ENCODE measurements at places on chromosomes 11 and 22.

- DNase-seq, result no peak
Observed at GRCh38 chr22:45870011-45870410, 107.0 kb downstream of the WNT7B start.

GRCh38 chr22:49439373-49439772 is 388.3 kb downstream of the BRD1 start:
- DNase-seq, result no peak

DNA sequence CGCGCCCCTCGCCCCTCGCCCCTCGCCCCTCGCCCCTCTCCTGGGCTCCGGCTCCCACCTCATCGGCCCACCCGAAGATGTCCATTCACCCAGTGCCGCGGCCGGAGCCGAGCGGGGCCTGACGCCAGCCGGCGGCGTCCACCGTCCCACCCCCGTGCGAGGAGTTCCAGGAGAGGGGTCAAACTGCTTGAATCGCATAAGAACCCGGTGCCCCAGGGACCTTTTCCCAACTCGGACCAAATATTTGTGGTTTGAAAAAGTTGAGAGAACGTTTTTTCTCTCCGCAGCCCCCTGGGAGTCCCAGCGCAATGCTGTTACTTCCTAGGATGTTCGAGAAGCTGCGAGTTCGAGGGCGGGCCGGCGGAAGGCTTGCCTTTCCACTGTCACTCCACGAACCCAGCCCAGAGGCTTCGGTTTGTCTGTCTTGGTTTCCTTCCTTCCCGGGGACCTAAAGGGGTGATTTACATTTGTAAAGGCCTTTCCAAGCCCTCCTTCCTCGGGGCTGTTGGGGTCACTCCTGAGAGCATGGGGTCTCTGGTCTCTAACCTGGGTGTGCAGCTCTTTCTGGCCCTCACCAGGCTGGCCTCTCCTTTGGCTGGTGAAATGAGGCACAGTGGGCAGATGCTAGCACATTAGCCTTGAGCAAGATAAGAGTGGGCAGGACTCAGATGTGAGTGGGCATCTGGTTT is 38.0 kb downstream of the ETS1 start:
- DNase-seq, result no peak

GRCh38 chr11:104136861-104137260 is 27.1 kb downstream of the PDGFD start:
- no peak for DNase-seq

DNA sequence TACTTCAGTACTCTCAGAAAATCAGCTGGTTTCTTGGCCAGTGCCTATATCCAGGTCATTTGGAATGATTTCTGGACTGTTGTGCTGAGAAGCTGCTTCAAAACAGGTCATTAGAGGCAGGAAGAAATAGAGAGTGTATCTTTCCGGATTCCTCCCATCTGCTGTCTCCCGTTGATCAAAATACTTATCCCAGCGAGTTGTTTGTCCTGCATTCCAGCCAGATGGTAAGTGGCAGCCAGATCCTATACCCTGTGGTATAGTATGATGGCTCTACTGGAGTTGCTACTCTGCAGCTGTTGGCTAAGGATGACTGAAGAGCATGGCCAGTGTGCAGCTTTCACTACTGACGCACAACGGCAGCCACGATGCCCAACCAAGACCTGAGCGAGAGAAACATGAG is 560.9 kb upstream of the ANO5 start:
- DNase-seq, result no peak

DNA sequence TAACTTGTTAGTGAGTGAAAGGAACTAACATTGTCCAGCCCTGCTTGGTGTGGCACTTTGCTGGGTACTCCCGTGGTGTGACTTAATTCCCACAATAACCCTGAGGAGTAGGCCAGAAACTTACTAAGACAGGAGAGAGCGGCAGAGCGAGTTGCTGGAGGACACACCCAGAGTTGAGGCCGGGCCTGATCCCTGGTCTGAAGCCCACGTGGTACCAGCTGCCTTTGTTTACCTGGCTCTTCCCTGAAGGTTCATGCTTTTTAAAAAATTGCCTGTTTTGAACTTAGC is 594 bp downstream of the MPST start:
- DNase-seq, result no peak

GRCh38 chr22:42945027-42945426 is 69.9 kb downstream of the PACSIN2 start:
- DNase-seq, result no peak

- no peak for DNase-seq
Observed at GRCh38 chr11:92752122-92752521, 217.3 kb upstream of the MTNR1B start.

DNA sequence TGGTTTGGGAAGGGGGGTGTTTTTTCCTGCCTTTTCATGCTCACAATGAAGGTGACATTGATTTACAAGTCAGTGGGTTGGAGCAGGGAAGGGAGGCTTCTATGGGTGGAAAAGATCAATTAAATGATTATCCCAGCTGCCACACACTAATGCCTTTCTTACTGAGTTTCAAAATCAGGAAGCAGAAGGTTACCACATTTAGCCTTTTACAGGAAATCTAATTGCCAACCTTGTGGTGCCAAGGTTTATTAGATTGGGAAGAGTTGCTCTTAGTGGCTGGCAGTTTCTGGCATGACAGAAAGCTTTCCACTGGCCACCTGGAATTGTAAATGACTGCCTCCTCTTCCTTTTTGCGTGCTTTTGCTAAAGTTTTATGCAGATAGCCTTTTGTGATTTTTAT is 98.7 kb downstream of the NAV2 start:
- no peak for DNase-seq

DNA sequence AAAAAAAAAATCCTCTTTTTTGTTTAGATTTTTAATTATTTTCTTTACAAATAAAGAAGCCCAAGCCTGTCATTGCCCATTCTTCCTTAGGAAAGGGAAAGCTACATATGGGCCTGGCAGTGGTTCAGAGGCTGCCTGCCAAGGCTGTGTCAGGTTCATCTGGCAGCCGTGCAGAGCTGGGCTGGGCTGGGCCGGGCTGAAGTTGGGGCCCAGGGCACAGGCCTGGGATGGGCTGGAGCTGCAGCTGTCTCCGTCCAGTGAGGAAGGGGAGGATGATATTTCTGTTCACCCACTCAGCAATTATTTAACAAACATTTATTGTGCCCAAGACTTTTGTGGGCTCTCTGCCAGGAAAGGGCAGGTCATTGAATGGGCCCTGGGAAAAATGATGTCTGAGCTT is 4.6 kb downstream of the PRR5L start:
- no peak for DNase-seq

GRCh38 chr11:115504276-115505158 is at the start of gene CADM1:
CADM1 (minus strand) TSS chr11:115504415.
- peak; percentile 96 for DNase-seq

- peak; percentile 66 for DNase-seq
Observed at GRCh38 chr22:42296381-42296853, 26.0 kb upstream of the TCF20 start.

DNA sequence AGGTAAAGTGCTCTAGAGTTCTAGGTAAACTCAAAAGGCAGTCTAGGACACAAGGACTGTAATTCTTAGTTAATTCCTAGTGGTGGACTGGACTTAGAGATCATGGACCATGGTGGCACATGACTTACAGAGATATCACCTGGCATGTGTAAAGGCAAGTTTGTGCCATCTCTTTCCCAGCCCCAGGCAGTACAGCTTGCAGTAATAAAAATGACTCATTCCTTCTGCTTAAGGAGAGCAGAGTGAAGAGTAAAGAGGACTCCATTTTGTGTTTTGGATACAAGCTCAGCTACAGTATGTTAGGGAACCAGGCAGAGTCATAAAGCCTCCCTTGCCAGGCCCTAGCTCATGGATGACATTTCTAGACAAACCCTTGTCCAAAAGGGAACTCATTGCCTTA is 629.9 kb downstream of the JRKL start:
- no peak for DNase-seq

Data from caudate nucleus (tissue), 63 donors.